ENCODE measurements at places on chromosomes 16 and 17. TPM values are rescaled to one million over a fixed set of nuclear protein-coding genes. Genes with fewer than 3 reads are reported as not detected.

Gene KRTAP9-2
- total RNA-seq = not detected

Gene PLEKHG4
- 6.8 TPM for total RNA-seq

Gene UTS2R
- 0.28 TPM for total RNA-seq

Gene ATAD5
- 5.5 TPM for total RNA-seq

Gene ERN2
- total RNA-seq = not detected
